ENCODE measurements at places on chromosomes 3 and 15.

DNA sequence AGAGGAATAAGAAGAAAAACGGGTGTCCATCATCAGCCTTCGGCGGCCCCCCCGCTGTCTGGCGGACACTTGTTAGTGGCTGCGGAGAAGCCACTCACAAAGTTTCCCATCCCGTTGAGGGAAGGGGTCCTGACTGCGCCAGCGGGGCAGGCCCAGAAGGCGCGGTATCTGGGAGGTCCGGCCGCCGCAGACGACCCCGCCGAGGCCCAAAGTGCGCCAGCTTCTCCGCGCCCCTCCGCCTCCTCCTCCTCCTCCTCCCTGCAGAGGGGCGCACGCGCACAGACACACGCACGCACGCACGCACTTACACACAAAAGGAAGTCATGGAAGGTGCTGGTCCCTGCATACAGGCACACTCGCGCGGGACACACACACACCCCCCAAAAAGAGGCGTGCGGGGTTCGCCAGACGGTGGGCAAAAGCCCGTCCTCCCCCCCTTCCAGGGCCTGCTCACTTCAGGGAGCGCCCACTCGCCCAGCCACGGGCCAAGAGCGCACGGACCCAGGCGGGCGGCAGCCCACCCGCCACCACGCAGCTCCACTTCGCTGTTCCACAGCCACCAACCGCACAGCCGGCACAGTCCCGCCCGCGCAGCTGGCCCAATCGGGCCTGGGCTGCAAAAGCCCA, 18.0 kb downstream of the ZNF148 start:
- DNase-seq, result no peak
- H3K27ac ChIP-seq, result no peak overlapping the region
- H3K36me3 ChIP-seq, result peaks cover 72% of the 10 kb centered on the region
- no peak overlapping the region for H3K4me3 ChIP-seq

GRCh38 chr15:80727196-80727595, 32.1 kb downstream of the ABHD17C start:
- peaks cover 39% of the 10 kb centered on the region for H3K4me1 ChIP-seq
- no peak for DNase-seq
- H3K27me3 ChIP-seq, result no peaks in the 10 kb centered on the region
- H3K4me3 ChIP-seq, result no peak overlapping the region

DNA sequence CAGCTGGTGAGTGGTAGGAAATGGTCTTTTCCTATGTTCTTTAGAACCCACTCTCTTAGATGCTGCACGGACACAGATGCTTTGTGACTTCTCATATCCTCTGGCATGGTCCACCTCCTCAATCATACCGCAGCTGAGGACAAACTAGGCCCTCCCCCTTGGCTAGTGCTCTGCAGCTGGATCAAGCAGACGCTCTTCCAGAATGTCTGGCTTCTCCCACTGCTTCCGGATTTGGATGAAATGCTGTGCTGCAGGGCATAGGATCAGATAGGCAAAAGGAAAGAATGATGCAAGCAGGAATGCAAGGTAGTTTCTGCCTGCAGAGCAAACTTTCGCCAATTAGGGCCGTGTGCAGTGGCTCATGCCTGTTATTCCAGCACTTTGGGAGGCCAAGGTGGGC, 75.7 kb upstream of the SLC4A7 start:
- H3K27ac ChIP-seq, result no peak overlapping the region
- H3K4me1 ChIP-seq, result no peaks in the 10 kb centered on the region
- H3K36me3 ChIP-seq, result no peaks in the 10 kb centered on the region
- no peak overlapping the region for H3K4me3 ChIP-seq
- no peak for DNase-seq
- no peaks in the 10 kb centered on the region for H3K27me3 ChIP-seq

DNA sequence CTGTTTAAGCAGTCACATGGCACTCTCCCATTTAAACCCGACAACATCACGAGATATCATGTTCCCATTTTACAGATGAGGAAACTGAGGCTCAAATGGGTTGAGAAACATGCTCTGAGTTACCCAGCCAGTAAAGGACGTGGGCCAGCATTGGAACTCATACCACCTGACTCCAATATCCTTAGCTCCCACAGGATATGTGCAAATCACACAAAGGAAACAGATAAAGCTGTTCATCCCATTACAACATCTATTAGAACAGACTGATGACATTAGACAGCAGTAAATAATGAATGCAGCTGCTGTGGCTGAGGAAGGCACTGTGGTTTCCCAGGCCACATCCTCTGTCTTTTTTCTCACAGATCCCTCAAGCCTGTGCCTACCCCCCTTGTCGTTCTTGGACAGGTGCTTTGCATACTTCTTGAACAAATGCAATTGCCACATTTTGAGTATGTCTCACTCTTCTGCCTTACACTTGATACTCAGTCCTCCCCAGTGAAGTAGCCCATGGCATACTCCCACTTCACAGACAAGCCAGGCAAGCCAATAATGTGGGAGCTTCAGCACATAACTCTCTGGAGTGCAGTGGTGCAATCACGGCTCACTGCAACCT, 17.7 kb downstream of the FRMD4B start:
- peaks cover 12% of the 10 kb centered on the region for H3K27me3 ChIP-seq
